A172 (cell line): ENCODE measurements at places on chromosomes 5 and 9.

- DNase-seq = no peak
Measured at GRCh38 chr9:133825555-133826218, 87.5 kb upstream of the SARDH start.

- DNase-seq = peak; percentile 14
Measured at GRCh38 chr9:546797-547223, 294.7 kb upstream of the DMRT1 start.

GRCh38 chr5:113205807-113206206 lies 229.0 kb downstream of the TSSK1B start:
- no peak for DNase-seq

GRCh38 chr5:68749077-68749476 lies 344.7 kb upstream of the SLC30A5 start:
- no peak for DNase-seq

- DNase-seq = no peak
Measured at GRCh38 chr9:94827584-94828304, 101.2 kb downstream of the AOPEP start.

DNA sequence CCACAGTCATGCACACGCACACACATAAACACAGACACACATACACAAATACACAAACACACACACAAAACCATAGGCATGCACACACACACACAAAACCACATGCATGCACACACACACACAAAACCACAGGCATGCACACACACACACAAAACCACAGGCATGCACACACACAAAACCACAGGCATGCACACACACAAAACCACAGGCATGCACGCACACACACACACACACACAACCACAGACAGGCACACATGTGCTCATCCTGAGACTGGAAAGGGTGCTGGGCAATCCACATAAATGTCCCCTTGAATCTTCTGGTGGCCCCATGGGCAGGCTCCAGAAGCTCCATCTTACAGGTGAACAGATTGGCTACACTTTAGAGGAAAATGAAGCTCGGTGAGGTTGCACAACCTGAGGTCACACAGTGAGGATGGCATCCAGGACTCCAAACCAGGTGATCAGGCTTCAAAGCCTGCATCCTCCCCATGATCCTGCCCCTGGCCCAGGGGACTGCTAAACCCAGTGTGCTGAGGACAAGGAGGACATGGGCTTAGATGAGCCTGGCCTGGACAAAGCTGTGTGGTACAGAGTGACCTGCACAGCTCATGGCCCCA lies 144.8 kb downstream of the GADD45G start:
- DNase-seq = no peak

GRCh38 chr9:5111696-5112095 lies 73.7 kb downstream of the INSL6 start:
- DNase-seq = no peak

DNA sequence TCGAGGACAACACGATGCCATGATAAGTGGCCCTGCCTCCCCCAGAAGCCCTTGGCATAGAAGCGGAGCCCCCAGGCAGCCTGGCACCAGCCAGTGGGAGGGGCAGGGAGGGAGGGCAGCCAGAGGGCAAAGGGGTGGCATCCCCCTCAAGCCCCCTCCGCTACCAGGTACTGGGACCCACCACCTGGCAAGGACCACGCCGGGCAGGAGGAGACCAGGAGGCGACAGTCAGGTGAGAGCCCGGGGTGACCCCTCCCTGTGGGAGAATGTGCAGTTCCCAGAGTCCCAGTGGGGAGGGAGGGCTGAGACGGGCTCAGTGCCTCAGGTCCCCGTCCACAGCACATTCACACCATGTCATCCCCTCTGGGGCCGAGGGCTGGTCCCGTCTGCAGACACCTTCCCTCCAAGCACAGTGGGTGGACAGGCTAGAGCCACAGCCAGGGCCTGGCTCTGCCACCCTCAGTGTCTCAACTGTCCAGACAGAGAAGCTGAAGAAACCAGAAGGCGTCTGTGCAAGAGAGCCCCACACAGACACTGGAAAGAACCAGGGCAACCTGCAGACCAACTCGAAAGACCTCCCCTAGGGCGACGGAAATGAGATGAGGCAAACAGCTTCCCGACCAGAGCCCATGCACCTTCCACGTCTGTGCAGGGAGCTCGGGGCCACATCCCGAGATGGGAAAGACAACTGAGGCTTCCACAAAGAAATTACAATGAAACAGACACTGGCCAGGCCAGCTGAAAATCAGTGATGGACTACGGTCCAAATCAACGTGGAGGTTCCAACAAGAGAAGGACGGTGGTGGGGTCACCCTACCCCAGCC lies 11.1 kb downstream of the BRD3 start:
- DNase-seq = no peak

DNA sequence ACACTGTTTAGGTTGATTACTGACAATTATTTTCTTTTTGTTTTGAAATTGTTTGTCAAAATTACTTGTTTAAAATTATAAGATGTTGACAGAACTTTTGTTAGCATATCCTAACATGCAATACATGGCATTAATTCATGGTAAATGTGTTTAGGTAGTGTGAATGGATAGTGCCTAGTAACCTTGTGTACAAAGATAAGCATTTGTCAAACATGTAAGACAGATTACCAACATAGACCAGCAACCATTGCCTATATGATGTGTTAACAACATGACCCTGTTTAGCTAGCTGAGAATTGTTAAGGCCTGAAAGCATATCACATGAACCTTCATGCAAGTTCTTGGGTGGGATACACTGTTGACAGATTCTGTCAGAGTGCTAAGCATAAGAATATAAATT lies 13.4 kb downstream of the MAN2A1 start:
- DNase-seq = no peak

DNA sequence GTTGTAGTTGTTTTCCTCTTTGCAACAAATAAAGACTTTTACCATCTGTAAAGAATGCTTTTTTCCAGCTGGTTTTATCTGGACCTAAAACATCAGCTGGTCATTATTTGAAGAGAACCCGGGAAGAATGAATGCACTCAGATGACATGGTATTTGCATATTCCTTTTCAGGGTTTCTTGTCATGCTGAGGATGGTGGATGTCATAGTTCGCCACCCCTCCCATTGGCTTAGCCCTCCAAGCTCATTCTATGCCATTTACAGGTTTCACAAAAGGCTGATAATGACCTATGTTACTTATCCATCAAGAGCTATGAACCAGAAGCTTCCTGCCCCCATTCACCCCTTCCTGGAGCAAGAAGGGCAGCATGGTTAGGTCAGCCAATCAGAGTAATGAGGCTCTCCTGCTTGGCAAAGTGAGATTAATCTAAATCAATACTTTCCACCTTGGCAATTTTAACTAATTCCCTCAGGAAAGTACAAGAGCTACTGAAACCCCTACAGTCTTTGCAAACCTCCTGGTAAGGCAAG lies 440.5 kb upstream of the TLE4 start:
- no peak for DNase-seq

DNA sequence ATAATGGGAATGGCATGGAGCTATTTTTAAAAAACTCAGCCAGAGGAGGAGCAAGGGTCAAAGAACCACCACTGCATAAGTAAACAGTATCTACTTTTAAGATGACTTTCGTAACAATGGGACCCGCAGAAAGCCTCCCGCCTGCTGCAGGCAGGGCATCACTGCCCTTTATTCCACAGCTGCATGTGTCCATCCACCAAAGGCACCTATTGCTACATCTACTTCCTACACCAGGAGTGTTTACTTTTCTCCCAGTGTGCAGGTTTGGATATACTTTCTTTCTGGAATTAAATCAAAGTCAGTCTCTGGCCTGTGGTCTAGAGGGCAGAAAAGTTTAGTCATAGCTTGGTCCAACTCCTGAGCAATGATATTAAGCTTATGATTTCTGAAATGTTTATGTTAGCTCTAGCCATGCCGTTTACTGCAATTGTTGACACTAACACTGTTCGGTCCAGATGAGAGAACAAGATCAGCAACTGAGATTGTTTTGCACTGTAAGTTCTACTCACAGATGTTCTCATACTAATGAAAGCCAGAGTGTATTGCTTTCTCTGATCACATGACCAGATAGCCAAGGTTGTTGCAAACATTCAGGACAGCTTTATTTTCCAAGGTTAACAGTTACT lies 391.5 kb downstream of the FGF10 start:
- peak; percentile 18 for DNase-seq

DNA sequence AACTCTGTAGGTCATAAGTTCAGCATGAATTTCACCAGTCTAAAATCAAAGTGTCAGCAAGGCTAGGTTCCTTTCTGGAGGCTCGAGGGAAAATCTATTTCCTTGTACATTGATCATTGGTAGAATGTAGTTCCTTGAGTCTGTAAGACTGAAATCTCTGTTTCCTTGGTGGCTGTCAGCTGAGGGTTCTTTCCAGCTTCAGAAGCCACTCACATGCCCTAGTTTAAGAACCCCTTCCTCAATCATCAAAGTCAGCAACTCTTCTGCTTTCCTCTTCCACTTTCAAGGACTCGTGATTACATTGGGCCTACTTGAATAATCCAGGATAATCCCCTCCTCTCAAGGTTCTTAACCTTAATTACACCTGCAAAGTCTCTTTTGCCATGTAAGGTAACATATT lies 4.9 kb upstream of the SCAMP1 start:
- DNase-seq = no peak

GRCh38 chr5:113100981-113101380 lies 124.4 kb downstream of the DCP2 start:
- DNase-seq = no peak

DNA sequence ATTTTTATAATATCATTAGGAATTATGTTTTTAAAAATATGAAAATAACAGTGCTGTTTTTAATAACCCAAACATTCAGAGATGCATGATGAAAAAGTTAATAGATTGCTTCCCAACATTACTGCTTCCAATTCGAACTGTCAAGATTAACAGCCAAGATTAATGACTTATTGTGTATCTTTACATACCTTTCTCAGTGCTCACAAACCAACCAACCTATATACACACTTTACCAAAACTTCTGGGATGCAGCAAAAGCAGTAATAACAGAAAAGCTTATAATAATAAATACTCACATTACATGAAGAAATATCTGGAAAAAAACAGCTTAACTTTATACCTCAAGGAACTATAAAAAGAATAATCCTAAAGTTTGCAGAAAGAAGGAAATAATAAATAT lies 82.1 kb downstream of the TMEM232 start:
- no peak for DNase-seq
